ENCODE measurements at places on chromosomes 1 and 21. TPM values are rescaled to one million over a fixed set of nuclear protein-coding genes. Genes with fewer than 3 reads are reported as not detected.

The ATG4C gene
- total RNA-seq = 6.0 TPM

The RNF186 gene
- not detected for total RNA-seq

The SERTAD4 gene
- 2.8 TPM for total RNA-seq

DNA sequence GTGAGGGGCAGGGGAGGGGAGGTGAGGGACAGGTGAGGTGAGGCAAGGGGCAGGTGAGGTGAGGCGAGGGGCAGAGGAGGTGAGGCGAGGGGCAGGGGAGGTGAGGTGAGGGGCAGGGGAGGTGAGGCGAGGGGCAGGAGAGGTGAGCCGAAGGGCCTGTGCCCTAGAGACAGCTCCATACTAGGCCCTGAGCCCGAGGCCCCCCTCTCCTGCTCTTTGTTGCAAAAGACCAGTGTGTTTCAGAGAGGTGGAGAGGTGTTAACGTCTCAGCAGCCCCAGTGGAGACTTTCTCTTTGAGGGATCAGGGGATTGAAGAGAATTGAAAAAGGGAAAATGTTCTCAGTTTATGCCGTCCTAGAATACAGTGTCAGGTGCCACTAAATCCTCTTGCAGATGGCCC, 44.2 kb downstream of the EPHB2 start:
- no peak for DNase-seq

DNA sequence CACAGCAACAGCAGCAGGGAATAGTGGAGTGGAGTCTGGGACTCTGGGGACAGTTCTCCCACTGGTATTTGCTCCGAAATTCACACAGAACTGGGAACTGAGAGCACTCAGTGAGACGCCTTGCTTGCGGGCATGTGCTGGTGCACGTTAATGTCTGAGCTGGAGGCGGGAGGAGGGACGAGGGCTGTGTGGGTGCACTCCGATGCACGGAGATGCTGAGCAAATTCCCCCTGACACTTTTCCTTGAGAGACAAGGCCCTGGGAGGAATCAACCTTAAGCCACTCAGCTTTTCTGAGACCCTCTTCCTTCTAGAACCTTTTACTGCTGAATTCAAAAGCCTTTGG, 2.8 kb downstream of the RGS8 start:
- no peak for DNase-seq

The RUNX3 gene
- 0.33 TPM for total RNA-seq

GRCh38 chr21:32702702-32703101, 25.1 kb downstream of the SYNJ1 start:
- DNase-seq = no peak

DNA sequence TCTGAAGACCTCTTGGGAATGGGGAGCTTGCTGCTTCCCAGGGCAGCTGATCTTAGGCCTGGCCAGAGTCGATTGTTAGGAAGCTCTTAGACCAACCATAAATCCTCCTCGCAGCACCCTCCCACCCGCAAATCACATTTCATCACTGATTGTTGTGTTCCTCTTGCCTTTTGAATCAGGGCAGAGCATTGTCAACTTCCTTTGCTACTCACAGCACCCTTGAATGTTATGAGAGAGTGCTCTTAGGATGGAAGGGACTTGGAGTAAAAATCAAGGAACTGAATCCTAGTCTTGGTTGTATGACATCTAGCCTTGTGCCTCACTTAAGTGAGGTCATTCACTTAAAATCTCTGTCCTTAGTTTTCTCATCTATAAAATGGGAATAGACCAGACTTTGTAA, 3.0 kb downstream of the VASH2 start:
- DNase-seq = no peak

The CHODL gene
- total RNA-seq = 0.27 TPM

DNA sequence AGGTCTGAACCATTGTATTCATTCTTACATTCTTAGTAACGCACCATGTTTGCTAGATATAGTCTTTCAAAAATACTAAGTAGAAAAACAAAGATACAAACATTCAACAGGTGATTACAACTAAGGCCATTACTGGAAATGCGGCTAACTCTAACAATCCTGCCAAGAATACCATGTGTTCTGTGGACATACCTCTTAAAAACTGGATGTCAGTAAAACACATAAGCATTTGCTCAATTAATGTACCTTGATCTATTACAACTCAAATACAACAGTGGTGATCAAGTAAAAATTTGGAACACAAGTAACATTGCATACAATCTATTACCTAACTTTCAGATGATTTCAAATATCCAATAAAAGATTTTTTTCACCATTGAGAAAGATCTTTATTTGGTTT, 15.4 kb downstream of the ANGPTL3 start:
- DNase-seq = no peak

- DNase-seq = no peak
These were observed 737.9 kb upstream of the TMPRSS15 start for GRCh38 chr21:19141511-19141910.

GRCh38 chr1:55935236-55935635, 644.1 kb downstream of the PLPP3 start:
- DNase-seq = no peak

- DNase-seq = no peak
These were observed 376.9 kb downstream of the GPATCH2 start for GRCh38 chr1:217253985-217254384.

- DNase-seq = no peak
These were observed 42.9 kb upstream of the RRP15 start for GRCh38 chr1:218242171-218242570.

Data from heart left ventricle (tissue), 16 donors.